HT1080 (cell line): ENCODE measurements at places on chromosomes 11 and 22. TPM values are rescaled to one million over a fixed set of nuclear protein-coding genes. Genes with fewer than 3 reads are reported as not detected.

TP53AIP1 gene
- total RNA-seq = not detected in 2 replicates

RIBC2 gene
- 1.1 and 1.2 TPM in 2 replicates for total RNA-seq

TSPAN32 gene
- 0.05 and 0.30 TPM in 2 replicates for total RNA-seq

OR8K1 gene
- total RNA-seq = not detected in 2 replicates

RIMBP3C gene
- 0.13 and 0.35 TPM in 2 replicates for total RNA-seq

PHETA2 gene
- not detected in 2 replicates for total RNA-seq

VSIG10L2 gene
- total RNA-seq = not detected in 2 replicates

DGCR6 gene
- total RNA-seq = 0.57 and 0.88 TPM in 2 replicates

PAMR1 gene
- total RNA-seq = not detected in 2 replicates

TMEM151A gene
- not detected in 2 replicates for total RNA-seq

TMEM191C gene
- 1.1 and 2.7 TPM in 2 replicates for total RNA-seq

NXPE2 gene
- total RNA-seq = not detected in 2 replicates

PARVA gene
- total RNA-seq = 16.3 and 22.2 TPM in 2 replicates

POTEH gene
- total RNA-seq = 0.10 and 0.27 TPM in 2 replicates

- peak; percentile 10 for DNase-seq
Observed at GRCh38 chr11:94068764-94069163, 47.6 kb downstream of the HEPHL1 start.

DNA sequence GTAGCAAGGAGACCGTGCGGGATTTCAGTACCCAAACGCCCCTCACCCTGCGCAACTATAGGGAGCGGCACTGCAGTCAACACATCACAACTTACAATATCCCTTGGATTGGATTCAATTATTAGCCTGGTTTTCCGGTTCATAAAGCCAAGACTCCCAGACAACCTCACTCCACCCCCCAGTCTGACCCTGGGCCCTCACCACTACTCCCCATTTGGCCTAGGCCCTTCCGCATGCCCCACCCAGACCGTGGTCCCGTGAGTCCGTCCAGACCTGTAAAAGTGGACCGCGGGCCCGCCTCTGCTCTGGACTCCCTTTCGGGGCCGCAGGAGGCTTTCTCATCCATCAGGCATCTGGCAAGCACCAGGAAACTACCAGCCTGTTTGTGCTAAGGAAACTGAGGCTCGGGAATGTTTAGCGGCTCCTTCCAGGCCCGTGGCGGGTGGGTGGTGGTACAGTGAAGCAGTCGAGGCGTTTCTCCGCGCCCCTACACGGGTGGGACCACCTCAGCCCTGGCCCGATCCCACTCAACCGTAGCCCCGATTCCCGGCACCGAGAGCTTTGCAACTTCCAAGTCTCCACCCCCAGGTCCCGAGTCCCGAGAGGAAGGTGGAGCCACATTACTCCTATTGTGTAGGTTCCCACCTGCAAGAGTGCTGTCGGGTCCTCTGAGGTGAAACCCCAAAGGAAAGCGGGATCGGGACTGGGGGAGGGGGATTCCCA lies 679 bp upstream of the DPP3 start:
- DNase-seq = peak; percentile 17

DNA sequence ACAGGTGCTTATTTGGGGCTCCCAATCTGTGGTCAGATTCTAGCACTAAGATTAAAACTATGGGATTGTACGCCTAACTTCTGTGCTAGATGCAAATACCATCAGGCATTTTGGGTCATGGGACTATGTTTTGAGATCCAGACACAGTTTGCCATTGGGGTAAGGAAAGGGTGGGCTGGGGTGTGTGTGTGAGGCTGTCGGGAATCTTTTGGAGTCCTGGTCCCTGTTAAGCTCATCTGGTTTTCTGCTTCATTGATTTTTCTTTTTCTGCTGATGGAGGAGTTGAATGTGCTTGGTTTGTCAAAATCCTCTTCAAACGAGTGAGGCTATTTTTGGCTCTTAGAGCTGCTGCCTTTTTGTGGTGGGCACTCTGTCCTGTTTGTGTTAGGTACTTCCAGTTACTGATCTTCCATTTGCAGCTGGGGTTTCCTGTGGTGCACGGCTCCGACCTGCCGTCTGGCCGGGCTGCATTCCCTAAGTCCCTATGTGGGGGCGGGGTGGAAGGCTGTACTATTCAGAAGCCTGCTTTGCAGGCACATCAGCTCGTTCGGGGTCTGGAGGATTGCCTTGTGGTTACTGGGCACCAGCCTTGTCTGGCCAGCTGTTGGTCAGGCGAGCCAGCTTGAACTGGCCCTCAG lies 2.9 kb downstream of the BCR start:
- DNase-seq = peak; percentile 49

GRCh38 chr11:10628508-10629236 lies 60.2 kb upstream of the LYVE1 start:
- DNase-seq = no peak

GRCh38 chr22:44309137-44309536 lies 3.6 kb downstream of the SHISAL1 start:
- DNase-seq = peak; percentile 94

- peak; percentile 32 for DNase-seq
Observed at GRCh38 chr11:30960387-30960992, 374.3 kb upstream of the MPPED2 start.

- no peak for DNase-seq
Observed at GRCh38 chr22:19062139-19062942, 59.9 kb downstream of the DGCR2 start.

DNA sequence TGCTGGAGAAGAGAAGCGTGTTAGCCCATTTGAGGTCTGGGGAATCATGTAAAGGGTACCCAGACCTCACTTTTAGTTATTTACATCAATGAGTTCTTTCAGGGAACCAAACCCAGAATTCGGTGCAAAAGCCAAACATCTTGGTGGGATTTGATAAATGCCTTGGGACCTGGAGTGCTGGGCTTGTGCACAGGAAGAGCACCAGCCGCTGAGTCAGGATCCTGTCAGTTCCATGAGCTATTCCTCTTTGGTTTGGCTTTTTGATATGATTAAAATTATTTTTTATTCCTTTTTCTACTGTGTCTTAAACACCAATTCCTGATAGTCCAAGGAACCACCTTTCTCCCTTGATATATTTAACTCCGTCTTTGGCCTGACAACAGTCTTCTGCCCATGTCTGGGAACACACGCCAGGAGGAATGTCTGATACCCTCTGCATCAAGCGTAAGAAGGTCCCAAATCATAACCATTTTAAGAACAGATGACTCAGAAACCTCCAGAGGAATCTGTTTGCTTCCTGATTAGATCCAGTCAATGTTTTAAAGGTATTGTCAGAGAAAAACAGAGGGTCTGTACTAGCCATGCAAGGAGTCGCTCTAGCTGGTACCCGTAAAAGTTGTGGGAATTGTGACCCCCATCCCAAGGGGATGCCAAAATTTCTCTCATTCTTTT lies 65.2 kb downstream of the ALX4 start:
- DNase-seq = peak; percentile 44

DNA sequence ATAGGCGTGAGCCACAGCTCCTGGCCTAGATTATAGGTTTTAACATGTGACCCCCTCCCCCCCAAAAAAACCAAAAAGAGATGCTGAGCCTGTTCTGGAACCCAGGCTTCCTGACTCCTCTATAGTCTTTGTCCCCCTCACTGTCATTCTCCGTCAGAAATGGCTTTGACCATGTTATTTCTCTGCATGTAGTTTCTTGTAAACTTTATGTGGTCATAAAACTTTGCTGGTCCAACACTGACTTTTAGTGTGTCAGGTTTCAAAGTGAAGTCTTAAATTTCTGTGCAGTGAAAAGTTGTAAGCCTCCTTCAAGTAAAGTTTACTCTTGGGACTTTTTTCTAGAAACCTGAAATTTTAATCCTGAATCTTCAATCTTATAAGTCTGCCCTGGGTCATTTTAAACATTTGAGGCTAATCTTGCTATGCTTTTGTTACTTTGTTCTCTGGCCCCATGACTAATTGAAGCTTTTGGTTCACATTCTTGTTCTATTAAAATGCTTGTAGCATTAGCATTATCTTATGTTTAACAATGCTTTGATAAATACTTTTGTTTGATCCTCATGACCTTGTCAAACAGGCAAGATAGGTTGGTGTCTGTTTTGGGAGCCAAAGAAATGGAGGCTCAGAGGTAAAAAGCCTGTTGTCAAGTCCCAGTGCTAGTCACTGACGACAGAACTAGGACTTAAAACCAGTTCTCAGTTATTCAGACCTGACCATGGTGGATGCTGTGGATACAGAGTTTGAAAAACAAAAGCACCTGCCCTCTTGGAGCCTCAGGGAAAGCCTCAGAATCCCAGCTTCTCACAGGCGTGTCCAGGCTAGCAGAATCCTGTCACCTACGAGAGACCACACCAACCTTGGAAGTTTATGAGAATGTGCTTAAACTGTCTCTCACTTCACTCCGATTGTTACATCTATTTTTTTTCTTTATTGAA lies 87.7 kb upstream of the HORMAD2 start:
- DNase-seq = no peak

GRCh38 chr11:107824668-107825369 lies 33.8 kb downstream of the SLC35F2 start:
- peak; percentile 25 for DNase-seq

GRCh38 chr11:27385245-27385644 lies 22.2 kb upstream of the CCDC34 start:
- DNase-seq = peak; percentile 58

- DNase-seq = no peak
Observed at GRCh38 chr11:9148727-9149126, 57.3 kb upstream of the SCUBE2 start.

DNA sequence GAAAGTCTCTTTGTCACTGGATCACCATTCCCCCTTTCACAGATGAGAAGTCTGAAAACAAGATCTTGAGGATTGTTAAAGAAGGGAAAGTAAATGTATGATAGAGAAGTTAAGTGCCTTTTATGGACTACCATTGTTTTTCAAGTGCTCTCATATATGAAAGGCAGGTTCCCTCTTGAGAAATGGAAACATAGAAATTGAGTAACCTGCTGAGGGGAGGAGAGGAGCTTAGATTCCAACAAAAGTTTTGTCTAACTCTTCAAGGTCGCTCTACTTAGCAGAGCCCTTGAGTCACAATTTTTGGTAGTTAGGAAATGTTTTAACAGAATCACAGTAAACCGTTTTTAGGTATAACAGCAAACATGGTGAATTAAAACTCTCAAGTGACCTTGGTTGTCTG lies 80.1 kb downstream of the SVIP start:
- DNase-seq = no peak

DNA sequence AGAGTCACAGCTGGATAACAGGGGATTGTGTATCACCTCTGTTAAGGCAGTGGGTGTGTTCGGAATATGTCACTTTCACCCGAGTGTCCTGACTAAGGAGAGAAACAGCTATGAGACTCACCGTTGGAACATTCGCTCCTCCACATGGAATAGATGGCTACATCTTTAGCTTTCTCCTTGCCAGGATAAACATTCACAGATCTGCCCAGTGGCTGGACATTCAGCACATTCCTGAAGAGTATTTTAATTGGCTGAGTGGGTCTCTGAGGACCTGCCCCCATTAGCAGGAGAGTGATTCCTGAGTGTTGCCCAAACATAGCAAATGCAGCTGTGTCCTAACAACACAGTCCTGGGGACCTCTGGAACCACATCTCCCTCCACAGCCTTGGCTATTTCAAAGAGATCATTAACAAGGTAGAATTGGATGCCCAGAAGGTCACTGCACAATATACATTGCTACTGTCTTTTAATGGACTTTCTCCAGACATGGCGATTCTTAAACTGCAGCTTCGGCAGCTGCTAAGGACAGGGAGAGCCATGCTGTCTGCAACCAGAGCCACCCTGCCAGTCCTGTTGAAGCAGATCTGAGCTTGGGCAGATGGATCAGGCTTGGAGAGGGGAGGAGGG lies 435.0 kb upstream of the CADM1 start:
- DNase-seq = no peak

GRCh38 chr22:19970031-19970478 lies 28.4 kb upstream of the TXNRD2 start:
- DNase-seq = no peak

DNA sequence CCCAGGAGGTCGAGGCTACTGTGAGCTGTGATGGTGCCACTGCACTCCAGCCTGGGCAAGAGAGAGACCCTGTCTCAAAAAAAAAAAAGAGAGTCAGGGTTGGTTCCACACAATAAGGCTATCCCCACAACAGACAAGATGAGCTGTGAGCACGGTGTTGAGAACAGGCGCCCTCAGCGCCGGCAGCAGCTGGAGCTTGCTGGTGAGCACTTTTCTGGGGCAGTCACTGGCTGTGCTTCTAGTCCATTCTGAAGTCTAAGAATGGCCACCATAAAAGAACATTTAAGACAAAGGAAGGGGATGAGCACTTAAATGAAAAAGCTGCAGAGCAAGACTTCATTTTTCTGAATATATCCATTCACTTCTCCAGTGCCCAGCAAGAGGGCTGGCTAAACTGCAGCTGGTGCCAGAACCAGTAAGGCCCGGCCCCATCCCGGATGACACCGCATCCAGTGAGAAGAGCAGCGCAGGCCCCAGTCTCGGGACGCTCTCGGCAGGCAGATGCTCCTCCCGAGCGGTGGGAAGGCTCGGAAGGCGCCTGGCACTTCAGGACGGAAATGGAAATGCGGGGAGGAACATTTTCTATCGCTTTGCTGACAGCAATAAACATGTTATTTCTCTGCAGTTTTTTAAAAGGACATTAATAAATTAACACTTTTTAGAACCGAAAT lies 12.2 kb downstream of the TUBGCP6 start:
- DNase-seq = no peak

GRCh38 chr22:47035425-47035881 lies 273.0 kb downstream of the TBC1D22A start:
- no peak for DNase-seq

- DNase-seq = peak; percentile 52
Observed at GRCh38 chr11:134592391-134592990, 180.4 kb upstream of the B3GAT1 start.

- no peak for DNase-seq
Observed at GRCh38 chr11:97607291-97608000, 1217.6 kb downstream of the JRKL start.
